Thoracic aorta (tissue), 2 donors: ENCODE measurements at places on chromosomes 13 and 19. TPM values are rescaled to one million over a fixed set of nuclear protein-coding genes. Genes with fewer than 3 reads are reported as not detected.

DNA sequence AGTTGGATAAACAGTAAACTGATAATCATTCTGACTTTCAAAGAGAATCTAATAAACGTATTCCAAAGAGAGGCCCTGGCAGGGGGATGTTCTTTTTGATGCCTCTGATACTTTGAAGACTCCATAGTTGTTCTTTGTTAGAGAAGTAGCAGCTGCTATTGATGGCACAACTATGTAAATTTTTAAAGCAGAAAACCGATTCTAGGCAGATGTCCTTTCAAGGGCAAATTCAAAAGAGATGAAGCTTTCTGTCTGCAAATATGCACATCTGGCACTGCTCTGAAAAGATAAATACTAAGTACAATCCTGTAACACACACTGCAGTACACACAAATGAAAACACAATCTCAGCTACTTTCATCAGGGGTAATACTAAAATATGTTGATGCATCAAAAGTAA lies 250.1 kb downstream of the VWA8 start:
- H3K4me1 ChIP-seq: peaks cover 43% of the 10 kb centered on the region
- no peaks in the 10 kb centered on the region for H3K27me3 ChIP-seq
- no peaks in the 10 kb centered on the region for H3K36me3 ChIP-seq
- no peak for DNase-seq

- H3K4me1 ChIP-seq: no peaks in the 10 kb centered on the region
- no peak overlapping the region for H3K27ac ChIP-seq
- DNase-seq: no peak
- no peaks in the 10 kb centered on the region for H3K27me3 ChIP-seq
- no peak overlapping the region for H3K4me3 ChIP-seq
Observed at GRCh38 chr13:75455962-75456361, 26.0 kb downstream of the TBC1D4 start.

GRCh38 chr19:32265995-32266394 lies 79.4 kb upstream of the ZNF507 start:
- no peak overlapping the region for H3K27ac ChIP-seq
- no peak overlapping the region for H3K4me3 ChIP-seq
- no peaks in the 10 kb centered on the region for H3K4me1 ChIP-seq
- DNase-seq: no peak

- H3K36me3 ChIP-seq: no peaks in the 10 kb centered on the region
- no peak overlapping the region for H3K27ac ChIP-seq
- no peaks in the 10 kb centered on the region for H3K27me3 ChIP-seq
- H3K4me1 ChIP-seq: peaks cover 4% of the 10 kb centered on the region
Observed at GRCh38 chr13:37490176-37490779, 108.3 kb downstream of the POSTN start.

- no peaks in the 10 kb centered on the region for H3K27me3 ChIP-seq
- H3K4me1 ChIP-seq: peaks cover 4% of the 10 kb centered on the region
Observed at GRCh38 chr13:100668408-100668807, 6.2 kb downstream of the TMTC4 start.

DNA sequence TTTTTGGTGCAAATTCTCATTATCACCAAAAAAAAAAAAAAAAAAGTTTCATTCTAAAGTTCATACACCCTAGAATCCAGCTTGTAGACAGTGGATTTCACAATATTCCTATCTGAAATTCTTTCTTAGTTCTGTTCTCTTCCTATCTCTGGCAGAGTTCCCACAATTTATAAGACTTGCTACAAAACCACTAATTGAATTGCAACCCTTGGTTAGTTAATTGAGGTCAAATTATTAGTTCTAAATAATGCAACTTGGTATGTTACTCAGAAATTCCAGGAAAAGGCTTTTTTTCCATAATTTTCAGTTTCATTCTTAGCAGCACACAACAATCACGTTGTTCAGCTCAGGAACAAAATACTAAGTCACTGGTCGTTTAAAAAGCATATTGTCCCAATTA lies 58.5 kb downstream of the SPATA13 start:
- no peak overlapping the region for H3K27ac ChIP-seq
- H3K36me3 ChIP-seq: no peaks in the 10 kb centered on the region
- no peaks in the 10 kb centered on the region for H3K4me1 ChIP-seq
- DNase-seq: no peak

Gene NCAN
- total RNA-seq: not detected
